HL-60 (cell line): ENCODE measurements at places on chromosomes 5 and 9.

GRCh38 chr5:26009742-26010141 is 1028.6 kb downstream of the CDH9 start:
- no peak for DNase-seq

GRCh38 chr9:93569621-93570174 is 6.7 kb upstream of the PHF2 start:
- peak; percentile 52 for DNase-seq

DNA sequence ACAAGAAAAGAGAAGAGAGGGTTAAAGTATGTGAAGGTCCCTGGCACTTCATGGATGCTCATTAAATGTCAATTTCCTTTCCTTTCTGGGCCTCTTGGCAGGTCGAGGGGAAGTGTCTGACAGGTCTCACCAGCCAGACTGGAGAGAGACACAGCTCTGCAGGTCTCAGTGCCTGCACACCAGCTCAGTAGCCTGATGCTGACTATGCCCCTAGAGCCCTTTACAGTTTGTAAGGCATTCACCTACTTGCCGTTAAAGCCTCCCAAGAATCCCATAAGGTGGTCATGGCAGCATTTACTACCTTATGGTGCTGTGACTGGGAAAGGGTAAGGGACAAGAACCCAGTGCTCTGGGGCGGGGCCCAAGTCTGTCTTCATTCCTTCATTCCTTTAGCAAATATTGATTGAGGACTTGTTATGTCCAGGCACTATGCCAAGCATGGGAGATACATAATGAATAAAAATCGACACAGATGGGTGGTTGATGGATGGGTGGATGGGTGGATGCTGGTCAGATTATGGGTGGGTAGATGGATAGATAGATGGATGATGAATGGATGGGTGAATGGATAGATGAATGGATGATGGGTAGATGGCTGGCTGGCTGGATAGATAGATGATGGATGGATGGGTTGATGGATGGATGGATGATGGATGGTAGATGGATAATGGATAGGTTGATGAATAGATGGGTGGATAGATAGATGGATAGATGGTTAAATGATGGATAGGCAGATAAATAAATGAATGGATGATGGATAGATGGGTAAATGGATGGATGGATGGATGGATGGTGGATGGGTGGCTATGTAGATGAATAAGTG is 21.3 kb upstream of the KIF12 start:
- no peak for DNase-seq

DNA sequence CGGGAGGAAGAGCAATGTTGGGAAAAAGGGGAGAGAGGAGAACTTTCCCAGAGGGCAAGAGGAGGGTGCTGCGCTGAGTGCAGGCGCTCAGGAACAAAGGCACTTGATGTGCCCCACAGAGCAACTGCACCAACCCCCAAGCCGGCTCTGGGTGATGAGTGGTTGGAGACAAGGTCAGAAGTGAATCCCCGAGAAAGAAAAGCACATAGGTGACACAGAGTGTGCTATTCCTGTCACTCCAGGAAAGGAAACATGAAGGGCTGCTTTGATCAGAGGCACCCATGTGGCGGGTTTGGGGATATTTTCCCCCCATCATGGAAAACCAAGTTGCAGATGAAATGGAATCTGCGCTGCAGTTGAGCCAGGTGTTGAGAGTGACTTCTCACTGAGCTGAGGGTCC is 20.7 kb upstream of the SLC25A48 start:
- DNase-seq: no peak
